Left lung (tissue), 14 donors: ENCODE measurements at places on chromosomes 3 and 15.

DNA sequence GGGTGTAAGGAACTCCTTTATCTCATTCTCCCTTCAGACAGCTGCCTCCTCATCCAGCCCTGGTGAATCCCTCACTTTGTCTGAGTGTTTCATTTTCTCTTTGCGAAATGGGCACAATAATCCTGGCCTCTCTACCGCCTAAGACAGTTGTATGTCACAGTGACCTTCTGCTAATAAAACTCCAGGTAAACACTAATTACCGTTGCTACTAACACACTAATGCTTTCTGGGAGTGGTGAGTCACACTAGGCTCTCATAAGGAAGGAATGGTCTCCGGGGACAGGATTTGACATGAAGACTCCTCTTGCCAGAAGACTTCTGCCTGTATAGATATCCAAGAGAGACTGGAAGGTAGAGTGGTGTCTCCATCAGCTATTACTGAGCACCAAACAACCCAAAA lies 71.7 kb upstream of the SNRK start:
- no peak for DNase-seq

- DNase-seq = no peak
These were observed 85.9 kb upstream of the CSPG5 start for GRCh38 chr3:47664519-47664918.

GRCh38 chr3:158916111-158916510 lies 114.3 kb downstream of the MFSD1 start:
- DNase-seq = no peak

GRCh38 chr3:69764861-69765260 lies 25.6 kb downstream of the MITF start:
- no peak for DNase-seq

DNA sequence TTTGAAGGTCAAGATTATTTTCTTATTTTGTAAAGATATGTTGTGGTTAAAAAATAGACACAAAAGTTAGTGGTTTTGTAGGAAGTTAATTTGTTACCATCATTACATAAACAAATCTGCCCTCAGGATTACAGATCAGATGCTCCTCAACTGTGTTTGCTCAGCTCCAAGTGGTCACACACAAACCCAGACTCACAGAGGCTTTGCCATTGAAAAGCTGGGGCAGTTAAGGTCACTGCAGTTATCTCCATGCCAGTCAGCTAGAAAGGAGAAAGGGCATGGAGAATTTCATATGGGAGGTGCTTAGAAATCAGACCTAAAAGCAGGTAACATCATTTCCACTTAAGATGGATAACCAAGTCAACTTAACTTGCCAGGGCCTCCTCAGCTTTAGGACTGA lies 825.7 kb upstream of the GBE1 start:
- no peak for DNase-seq

- no peak for DNase-seq
These were observed 110.7 kb downstream of the PLD1 start for GRCh38 chr3:171699601-171700000.

DNA sequence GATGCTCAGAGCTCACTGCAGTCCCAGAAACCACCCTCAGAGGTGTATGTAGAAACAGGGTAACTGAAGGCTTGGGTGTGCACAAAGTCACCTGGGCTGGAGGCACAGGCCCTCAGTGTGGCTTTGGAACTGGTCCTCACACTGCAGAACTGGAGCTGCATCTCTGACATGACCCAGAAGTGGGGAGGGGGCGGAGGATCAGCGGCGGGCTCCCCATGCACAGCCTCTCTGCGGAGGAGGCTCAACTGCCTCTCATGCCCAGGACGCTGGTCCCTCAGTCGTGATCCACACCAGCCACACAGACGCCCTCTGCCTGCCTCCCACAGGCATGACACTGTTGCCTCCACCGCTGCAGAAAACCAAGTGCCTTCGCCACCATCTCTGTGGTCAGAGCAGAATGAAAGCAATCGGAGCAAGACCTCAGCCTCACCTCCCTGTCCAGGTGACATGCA lies 73.7 kb downstream of the TM2D3 start:
- DNase-seq = no peak

DNA sequence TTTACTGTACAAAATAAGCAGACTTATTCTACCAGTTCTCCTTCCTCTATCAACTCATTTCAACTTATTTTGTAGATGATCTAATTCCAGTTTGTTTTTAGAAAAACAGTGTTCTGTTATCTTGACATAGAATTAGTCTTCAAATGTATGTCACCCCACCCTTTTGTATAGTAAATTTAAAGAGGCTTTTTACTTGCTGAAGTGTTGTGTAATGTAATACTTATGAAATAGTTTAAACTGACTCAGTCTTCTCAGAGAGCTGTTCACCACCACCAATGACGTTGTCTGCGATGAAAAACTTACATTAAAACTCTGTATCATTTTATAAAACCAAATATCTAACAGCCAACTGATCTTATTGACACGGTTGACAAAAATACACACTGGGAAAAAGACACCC lies 82.9 kb downstream of the RAP2B start:
- DNase-seq = no peak
